ENCODE measurements at places on chromosomes 16 and 17.

GRCh38 chr17:7014995-7015958 lies 2.9 kb downstream of the RNASEK start:
- DNase-seq, result no peak

DNA sequence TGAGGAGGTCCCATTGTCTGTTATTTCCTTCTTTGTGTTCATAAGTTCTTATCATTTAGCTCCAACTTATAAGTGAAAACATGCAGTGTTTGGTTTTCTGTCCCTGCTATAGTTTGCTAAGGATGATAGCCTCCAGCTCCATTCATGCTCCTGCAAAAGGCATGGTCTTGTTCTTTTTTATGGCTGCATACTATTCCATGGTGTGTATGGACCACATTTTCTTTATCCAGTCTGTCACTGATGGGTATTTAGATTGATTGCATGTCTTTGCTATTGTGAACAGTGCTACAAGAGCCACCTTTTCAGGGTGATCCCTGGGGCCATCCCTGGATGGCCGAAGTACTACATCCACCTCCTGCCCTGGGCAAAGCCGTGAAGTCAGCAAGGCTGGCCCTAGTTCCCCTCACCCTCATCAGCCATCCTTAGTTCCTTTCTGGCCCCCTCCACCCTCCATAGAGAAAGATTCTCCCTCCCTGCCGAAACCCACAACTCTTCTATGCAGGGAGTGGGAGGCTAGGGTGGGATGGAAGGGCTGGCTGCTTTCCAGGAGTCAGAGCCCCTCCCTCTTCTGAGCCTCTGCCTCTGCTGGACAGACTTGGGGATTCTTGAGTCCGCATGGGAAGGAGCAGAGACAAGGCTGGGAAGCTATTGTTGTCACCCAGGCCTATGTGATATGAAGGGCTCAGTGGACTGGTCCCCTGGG lies 8.3 kb downstream of the MT1X start:
- no peak for DNase-seq

DNA sequence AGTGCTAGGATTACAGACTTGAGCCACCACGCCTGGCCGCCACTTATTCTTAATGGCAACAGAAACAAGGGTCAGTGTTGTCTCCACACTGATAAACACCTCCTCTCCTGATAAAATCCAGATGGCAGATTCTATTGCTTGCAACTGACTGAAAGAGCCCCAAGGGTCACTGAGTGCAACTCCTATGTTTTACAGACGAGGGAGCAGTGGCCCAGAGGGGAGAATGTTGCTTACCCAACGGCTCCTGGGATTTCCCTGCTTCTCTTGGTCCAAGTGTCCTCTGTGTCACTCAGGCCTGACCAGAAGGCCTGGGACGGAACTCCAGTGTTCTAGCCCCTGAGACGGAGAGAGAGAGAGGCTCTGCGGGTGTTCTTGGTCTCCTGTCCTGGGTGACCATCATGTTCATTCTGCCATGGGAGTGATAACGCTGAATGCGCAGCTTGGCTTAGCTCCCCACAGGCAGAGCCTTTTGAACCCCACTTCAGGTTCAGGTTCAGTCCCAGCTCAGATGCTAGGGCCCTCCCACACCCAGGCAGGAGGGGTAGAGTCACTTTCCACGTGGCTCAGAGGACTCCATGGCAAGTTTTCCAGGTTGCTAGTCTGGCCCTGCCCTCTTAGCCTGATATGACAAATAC lies 77.3 kb upstream of the NLRP1 start:
- DNase-seq, result no peak

DNA sequence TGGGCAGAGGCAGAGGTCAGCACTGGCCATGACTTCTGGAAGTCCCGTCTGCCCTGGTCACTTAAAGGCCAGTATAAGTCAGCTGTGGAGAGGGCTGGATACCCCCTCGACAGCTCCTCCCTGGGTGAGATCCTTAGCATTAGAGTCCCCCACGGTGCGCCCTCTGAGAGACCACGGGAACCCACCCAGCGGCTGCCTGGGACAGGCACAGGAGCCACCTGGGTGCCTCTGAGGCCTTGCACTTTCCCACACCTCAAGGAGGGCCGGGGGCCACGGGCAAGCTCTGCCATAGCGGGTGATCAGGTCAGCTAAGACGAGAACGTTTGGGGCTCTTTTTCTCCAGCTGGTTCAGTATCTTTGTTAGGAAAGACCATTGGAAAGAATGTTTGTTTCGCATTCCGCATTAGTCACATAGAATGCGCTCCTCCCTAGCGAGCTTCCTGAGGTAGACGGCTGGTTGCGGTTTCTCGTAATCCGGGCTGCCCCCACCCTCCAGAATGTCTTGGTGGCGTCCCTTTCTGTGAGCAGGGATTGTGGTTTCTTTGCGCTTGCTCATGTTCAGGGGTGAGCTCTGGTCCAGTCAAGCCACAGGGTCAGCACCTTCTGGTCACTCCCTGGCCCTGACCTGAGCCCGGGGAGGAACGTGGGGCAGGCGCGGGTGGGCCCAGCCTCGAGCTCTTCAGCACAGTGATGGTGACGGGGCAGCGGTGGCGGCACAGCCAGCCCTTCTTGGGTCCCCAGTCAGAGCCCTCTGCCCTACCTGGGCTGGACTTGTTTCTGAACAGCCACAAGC lies 25.2 kb downstream of the NME3 start:
- DNase-seq, result no peak

- no peak for DNase-seq
Measured at GRCh38 chr16:69566981-69567680, 1.4 kb downstream of the NFAT5 start.
